Natural killer cell treated with Interleukin-12 subunit alpha and Interleukin-12 subunit beta and Interleukin-15 and Interleukin-18, amount 100 ng/mL, for 72 hours (primary cell): ENCODE measurements at places on chromosomes 16 and 17. TPM values are rescaled to one million over a fixed set of nuclear protein-coding genes. Genes with fewer than 3 reads are reported as not detected.
A peak's percentile ranks its signal among the peaks of the same experiment; 100 is the strongest.

GRCh38 chr16:75742424-75743047 lies 16.2 kb upstream of the CPHXL start:
- H3K36me3 ChIP-seq = peaks cover 21% of the 10 kb centered on the region
- no peak overlapping the region for H3K27ac ChIP-seq
- no peaks in the 10 kb centered on the region for H3K4me1 ChIP-seq
- H3K4me3 ChIP-seq = no peak overlapping the region
- DNase-seq = no peak

DNA sequence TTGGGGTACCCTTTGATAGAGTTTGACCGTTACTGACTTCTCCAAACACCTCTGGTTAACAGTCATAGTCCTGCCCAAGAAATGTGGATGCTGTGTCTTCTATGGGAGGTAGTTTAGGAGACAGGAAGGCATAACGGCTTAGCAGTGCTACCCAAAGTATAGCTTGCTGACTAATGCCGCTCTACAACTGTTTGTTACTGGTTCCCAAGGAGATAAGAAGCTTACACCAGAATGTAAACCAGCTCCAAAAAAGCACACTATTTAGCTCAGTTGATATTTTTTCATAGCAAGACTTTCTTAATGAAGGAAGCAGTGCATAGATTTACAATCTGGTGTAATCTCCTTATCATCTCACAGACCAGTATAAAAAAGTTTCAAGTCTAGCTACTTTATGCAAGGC lies 95.7 kb downstream of the HS3ST3B1 start:
- peaks cover 4% of the 10 kb centered on the region for H3K36me3 ChIP-seq
- no peak overlapping the region for H3K4me3 ChIP-seq
- no peaks in the 10 kb centered on the region for H3K27me3 ChIP-seq
- DNase-seq = no peak
- no peak overlapping the region for H3K27ac ChIP-seq

DNA sequence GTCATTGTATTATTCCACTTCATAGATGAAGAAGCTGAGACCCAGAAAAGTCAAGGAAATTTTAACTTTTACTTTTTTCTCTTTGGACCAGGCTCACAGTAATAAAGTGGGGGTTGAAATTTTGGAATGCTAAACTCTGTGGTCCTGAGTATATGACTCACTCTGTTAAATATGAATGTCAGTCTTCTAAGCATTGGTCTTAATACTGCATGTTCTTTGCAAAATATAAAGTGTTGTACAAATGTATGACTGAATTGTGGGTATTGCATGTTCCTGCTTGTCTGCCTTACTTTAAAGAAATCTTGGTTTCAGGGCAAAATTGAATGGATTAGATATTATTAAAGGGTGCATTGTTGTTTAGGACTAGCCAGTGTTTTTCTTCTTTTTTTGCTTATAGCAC lies 950.8 kb upstream of the GOT2 start:
- peaks cover 5% of the 10 kb centered on the region for H3K36me3 ChIP-seq
- no peaks in the 10 kb centered on the region for H3K4me1 ChIP-seq
- no peak overlapping the region for H3K27ac ChIP-seq
- no peak for DNase-seq

DNA sequence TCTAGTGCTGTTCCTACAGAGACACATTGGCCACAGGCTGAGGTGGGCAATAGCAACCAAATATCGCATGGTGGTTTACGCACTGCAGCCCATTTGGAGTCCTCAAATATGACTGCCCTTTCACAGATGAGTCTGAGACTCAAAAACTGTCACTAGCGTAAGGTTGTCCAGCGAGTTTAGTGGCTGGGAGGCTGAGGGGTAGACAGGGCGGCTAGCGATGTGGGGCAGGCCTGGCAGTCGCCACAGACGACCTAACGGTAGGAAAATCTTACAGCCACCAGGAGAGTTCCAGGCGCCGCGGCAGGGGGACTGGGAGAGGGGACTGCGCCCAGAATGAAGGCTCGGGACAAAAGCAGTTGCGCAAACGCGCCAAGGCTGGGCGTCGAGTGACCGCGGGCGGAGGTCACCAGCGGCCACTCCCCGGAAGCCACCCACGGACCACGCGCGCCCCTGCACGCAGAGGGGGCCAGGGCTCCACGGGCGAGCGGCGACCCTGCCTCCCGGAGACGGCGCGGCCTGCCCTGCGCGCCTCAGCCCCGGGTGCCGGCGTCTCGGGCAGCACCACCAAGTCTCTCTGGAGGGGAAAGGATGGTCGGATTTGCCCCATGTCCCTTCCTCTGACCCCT lies 699 bp upstream of the MAP1LC3B start:
- peak; percentile 86 for DNase-seq
- H3K27ac ChIP-seq = peak overlapping the region; percentile 98
- no peaks in the 10 kb centered on the region for H3K27me3 ChIP-seq

DNA sequence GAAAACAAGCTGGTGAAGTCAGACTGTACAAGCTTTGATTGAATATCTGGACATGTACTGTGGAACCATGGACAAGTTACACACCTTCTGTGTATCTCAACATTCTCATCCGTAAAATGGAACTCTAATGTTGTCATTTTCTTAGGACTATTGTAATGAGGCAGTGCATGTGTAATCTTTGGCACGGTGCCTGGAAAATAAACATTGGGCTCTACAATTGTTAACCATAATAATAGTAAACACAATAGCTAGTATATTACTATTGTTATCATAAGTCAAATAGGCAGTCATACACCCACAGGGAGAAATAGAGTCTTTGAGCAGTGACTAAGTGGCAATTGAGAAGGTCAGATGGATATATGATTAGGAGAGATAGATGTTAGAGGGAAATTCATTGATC lies 39.8 kb upstream of the ANKFN1 start:
- H3K27ac ChIP-seq = no peak overlapping the region
- no peak overlapping the region for H3K4me3 ChIP-seq
- H3K27me3 ChIP-seq = peaks cover 3% of the 10 kb centered on the region
- no peaks in the 10 kb centered on the region for H3K4me1 ChIP-seq
- DNase-seq = no peak
- no peaks in the 10 kb centered on the region for H3K36me3 ChIP-seq

- no peak for DNase-seq
- H3K4me3 ChIP-seq = no peak overlapping the region
- peaks cover 10% of the 10 kb centered on the region for H3K36me3 ChIP-seq
- H3K4me1 ChIP-seq = peaks cover 22% of the 10 kb centered on the region
These were observed 101.1 kb downstream of the CLEC16A start for GRCh38 chr16:11045441-11045840.

DNA sequence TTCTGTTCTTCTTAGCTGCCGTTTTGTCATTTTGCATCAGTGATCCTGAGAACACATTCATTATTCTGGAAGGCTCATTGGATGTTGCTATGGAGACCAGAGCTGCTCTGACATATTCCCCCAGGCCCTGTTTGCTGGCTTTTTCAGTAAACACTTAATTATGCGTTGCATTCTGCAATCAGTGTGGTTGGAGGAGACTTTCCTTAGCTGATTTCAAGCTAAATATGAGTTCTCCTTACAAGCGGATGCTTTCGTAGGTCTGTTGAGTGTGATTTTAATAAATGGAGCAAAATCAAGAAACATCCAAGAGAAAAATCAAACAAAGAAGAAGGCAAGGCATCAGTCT lies 38.2 kb upstream of the NUDT7 start:
- H3K27me3 ChIP-seq = peaks cover 17% of the 10 kb centered on the region
- H3K27ac ChIP-seq = no peak overlapping the region
- no peaks in the 10 kb centered on the region for H3K36me3 ChIP-seq
- no peak overlapping the region for H3K4me3 ChIP-seq
- no peaks in the 10 kb centered on the region for H3K4me1 ChIP-seq

GRCh38 chr17:12619459-12620199 lies 46.1 kb upstream of the MYOCD start:
- H3K27ac ChIP-seq = no peak overlapping the region
- DNase-seq = no peak
- H3K4me1 ChIP-seq = no peaks in the 10 kb centered on the region
- no peak overlapping the region for H3K4me3 ChIP-seq
- no peaks in the 10 kb centered on the region for H3K36me3 ChIP-seq

GRCh38 chr17:75753514-75754377 lies 11.2 kb downstream of the GALK1 start:
- peaks cover 3% of the 10 kb centered on the region for H3K27me3 ChIP-seq
- H3K4me1 ChIP-seq = peaks cover 6% of the 10 kb centered on the region
- no peak overlapping the region for H3K4me3 ChIP-seq
- H3K27ac ChIP-seq = no peak overlapping the region
- DNase-seq = peak; percentile 87

DNA sequence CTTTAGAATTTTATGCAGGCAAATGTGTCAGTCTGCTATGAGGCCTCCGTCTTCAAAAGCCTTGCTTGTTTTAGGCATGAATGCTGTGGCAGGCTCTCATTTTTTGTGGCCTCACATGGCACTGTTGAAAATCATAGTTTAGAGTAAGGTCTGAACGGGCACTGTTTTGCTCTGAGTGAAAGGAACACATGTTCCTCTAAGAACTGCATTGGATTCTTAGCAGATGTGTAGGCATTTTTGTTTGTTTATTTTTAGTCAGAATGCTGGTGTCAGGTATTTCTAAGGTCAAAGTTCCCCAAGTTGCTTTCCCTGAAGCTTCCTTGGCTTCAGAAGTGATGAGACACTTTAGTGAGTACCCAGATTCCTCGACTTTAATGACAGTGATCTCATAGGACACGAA lies 173.7 kb downstream of the HS3ST3B1 start:
- no peaks in the 10 kb centered on the region for H3K36me3 ChIP-seq
- H3K27ac ChIP-seq = no peak overlapping the region
- no peak for DNase-seq
- H3K4me1 ChIP-seq = peaks cover 8% of the 10 kb centered on the region

GRCh38 chr16:15536843-15537242 lies 102.5 kb downstream of the BMERB1 start:
- H3K4me3 ChIP-seq = no peak overlapping the region
- H3K4me1 ChIP-seq = no peaks in the 10 kb centered on the region
- H3K27ac ChIP-seq = no peak overlapping the region
- no peaks in the 10 kb centered on the region for H3K36me3 ChIP-seq
- DNase-seq = no peak

- peak overlapping the region; percentile 15 for H3K4me3 ChIP-seq
- peaks cover 18% of the 10 kb centered on the region for H3K27me3 ChIP-seq
- peaks cover 11% of the 10 kb centered on the region for H3K4me1 ChIP-seq
- H3K27ac ChIP-seq = no peak overlapping the region
These were observed 385.7 kb upstream of the TNRC6C start for GRCh38 chr17:77572851-77573250.

DNA sequence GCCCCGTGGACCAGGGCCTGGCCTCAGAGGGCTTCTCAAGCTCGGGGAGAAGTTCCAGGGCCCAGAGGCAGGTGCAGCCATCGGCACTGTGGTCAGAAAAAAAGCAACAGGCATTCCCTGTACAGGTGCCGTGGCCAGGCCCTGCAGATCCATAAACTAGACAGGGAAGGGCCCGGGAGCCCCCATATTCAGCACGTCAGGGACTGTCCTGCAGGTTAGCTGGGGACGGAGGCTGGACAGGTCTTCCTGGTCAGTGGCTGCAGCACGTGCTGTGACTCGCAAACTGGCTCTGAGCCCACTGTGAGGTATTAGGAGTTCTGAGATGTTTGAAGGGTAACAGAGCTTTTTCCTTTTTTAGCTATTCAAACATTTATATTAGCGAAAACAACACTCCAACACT lies 15.0 kb upstream of the C16orf95 start:
- no peak overlapping the region for H3K4me3 ChIP-seq
- H3K27me3 ChIP-seq = no peaks in the 10 kb centered on the region
- H3K36me3 ChIP-seq = no peaks in the 10 kb centered on the region
- H3K27ac ChIP-seq = no peak overlapping the region
- peaks cover 2% of the 10 kb centered on the region for H3K4me1 ChIP-seq

GRCh38 chr17:29115961-29116803 lies 64.0 kb downstream of the MYO18A start:
- H3K36me3 ChIP-seq = no peaks in the 10 kb centered on the region
- no peaks in the 10 kb centered on the region for H3K27me3 ChIP-seq
- no peak overlapping the region for H3K4me3 ChIP-seq
- DNase-seq = peak; percentile 68

GRCh38 chr16:31348579-31348978 lies 6.4 kb upstream of the ITGAX start:
- no peaks in the 10 kb centered on the region for H3K36me3 ChIP-seq
- H3K4me3 ChIP-seq = no peak overlapping the region
- DNase-seq = peak; percentile 25

GRCh38 chr16:85396879-85397871 lies 215.9 kb upstream of the GSE1 start:
- DNase-seq = peak; percentile 46
- no peak overlapping the region for H3K4me3 ChIP-seq
- H3K27me3 ChIP-seq = peaks cover 7% of the 10 kb centered on the region
- no peak overlapping the region for H3K27ac ChIP-seq

DNA sequence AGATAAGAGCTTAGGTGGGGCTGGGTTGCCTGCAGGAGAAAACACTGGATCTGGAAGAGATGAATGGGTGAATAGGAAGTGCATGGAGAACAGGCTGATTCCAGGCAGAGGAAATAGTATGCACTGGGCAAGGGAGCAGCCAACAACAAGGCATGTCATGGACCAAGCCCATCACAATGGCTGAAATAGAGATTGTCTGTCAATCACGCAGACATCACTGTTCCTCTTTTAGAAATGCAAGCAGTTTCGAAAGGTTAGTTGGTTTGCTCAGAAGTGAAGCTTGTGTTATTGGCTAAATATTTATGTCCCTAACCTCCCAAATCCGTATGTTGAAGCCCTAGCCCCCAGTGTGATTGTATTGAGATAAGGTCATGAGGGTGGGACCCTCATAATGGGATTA lies 621.7 kb upstream of the CDH11 start:
- no peaks in the 10 kb centered on the region for H3K36me3 ChIP-seq
- H3K4me1 ChIP-seq = no peaks in the 10 kb centered on the region
- H3K4me3 ChIP-seq = no peak overlapping the region
- H3K27ac ChIP-seq = no peak overlapping the region

GRCh38 chr17:29577385-29578211 lies 9.1 kb downstream of the TP53I13 start:
- no peak overlapping the region for H3K4me3 ChIP-seq
- no peaks in the 10 kb centered on the region for H3K27me3 ChIP-seq
- no peaks in the 10 kb centered on the region for H3K36me3 ChIP-seq
- H3K4me1 ChIP-seq = peaks cover 10% of the 10 kb centered on the region
- H3K27ac ChIP-seq = no peak overlapping the region

DNA sequence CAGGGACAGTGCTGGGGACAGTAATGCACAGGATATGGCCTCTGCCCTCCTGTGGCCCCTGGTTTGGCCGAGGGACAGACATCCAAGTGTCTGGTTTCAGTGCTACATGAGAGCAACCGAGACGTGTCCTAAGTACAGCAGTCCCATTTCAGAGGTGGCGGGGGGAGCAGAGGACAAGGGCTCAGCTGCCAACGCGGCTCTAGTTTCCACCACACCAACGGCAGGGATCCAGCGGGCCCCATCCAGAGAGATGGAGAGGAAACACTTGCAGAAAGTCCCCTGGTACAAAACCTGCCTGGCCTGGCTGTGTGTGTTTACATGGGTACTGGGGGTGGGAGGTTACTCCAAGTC lies 125.8 kb upstream of the SMURF2 start:
- DNase-seq = no peak
- no peak overlapping the region for H3K4me3 ChIP-seq
- H3K27me3 ChIP-seq = no peaks in the 10 kb centered on the region
- no peak overlapping the region for H3K27ac ChIP-seq

TMED6 gene
- total RNA-seq = 1.5 TPM

UBTF gene
- 201 TPM for total RNA-seq

YBX2 gene
- not detected for total RNA-seq

SHCBP1 gene
- 32.9 TPM for total RNA-seq

RRAD gene
- total RNA-seq = 2.3 TPM

HS3ST2 gene
- total RNA-seq = not detected

PRR15L gene
- not detected for total RNA-seq

CTRL gene
- 8.4 TPM for total RNA-seq

TSPOAP1 gene
- total RNA-seq = 82.3 TPM

ACSM5 gene
- total RNA-seq = not detected
